CD4-positive, alpha-beta T cell treated with Interleukin-1 beta for 1 hour (primary cell): ENCODE measurements at places on chromosomes 16 and 17.
A peak's percentile ranks its signal among the peaks of the same experiment; 100 is the strongest.

GRCh38 chr16:27028591-27029110, 38.1 kb upstream of the C16orf82 start:
- no peak for DNase-seq

GRCh38 chr16:57539072-57539796, 2.9 kb upstream of the CCDC102A start:
- DNase-seq: no peak

GRCh38 chr17:82300707-82301270, 16.6 kb downstream of the CD7 start:
- peak; percentile 70 for DNase-seq

- DNase-seq: no peak
These were observed 43.4 kb downstream of the IRX6 start for GRCh38 chr16:55367301-55367811.

GRCh38 chr16:2879854-2880508, 3.0 kb upstream of the FLYWCH2 start:
- no peak for DNase-seq

DNA sequence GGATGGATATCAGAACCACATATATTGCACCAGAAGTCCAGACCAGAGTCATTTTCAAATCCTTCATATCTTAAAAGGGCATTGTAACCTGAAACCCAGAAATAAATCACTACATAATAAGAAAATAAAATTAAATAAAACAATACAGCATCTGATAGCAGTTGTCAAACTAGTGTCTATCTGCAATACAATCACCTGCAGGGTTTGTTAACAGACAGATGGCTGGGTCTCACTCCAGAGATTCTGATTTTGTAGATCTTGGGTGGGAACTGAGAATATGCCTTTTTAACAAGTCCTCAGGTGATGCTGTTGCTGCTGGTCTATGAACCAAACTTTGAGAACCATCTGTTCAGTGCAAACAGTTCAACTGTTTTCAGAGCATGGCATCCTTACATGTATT, 37.6 kb downstream of the NME2 start:
- DNase-seq: no peak

DNA sequence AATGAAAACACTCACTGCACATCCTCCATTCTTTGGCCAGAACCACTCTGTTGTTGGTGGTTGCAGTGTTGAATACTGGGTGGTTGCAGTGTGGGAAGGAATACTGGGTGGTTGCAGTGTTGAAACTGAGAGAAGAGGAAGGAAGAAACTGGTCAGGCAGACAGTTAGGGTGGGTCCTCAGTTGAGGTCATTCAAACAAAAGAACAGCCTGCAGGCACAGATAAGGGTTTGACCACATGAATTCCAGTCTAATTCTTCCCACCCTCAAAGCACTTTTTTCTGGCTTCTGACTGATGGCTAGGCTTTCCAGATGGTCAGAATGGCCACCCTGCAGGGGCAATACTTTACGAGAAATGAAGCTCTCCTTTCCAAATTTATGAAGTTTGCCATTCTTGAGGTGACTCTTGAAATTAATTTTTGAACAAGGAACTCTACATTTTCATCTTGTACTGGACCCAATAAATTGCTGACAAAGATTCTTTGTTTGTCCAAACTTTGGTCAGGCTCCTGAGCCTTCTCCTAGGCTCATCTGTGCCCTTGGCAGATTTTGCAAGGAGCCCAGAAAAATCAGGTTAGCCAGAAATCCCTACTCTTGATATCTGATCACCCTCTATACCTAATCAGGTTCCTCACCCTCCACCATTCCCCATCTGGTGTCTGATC, 596.6 kb upstream of the CDH5 start:
- DNase-seq: no peak

DNA sequence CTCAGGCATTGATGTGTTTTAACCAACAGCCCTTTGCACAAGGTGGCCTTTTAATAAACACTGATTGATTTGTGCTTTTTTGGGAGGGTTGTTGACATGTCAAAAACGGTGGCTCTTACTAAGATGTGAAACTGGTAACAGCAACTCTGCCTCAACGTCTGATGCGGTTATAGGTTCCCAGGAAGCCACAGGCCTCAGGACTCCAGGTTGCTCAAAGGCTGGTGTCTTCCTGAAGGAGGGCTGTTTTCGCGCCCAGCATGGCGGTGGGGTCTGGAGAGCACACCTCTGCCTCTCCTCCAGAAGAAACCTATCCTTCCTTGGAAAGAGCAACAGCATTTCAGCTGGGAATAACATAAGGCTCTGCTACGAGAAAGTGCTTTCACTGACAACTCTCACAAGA, 187.5 kb downstream of the IRF8 start:
- DNase-seq: no peak

GRCh38 chr16:89119661-89120141, 26.0 kb downstream of the ACSF3 start:
- DNase-seq: no peak

DNA sequence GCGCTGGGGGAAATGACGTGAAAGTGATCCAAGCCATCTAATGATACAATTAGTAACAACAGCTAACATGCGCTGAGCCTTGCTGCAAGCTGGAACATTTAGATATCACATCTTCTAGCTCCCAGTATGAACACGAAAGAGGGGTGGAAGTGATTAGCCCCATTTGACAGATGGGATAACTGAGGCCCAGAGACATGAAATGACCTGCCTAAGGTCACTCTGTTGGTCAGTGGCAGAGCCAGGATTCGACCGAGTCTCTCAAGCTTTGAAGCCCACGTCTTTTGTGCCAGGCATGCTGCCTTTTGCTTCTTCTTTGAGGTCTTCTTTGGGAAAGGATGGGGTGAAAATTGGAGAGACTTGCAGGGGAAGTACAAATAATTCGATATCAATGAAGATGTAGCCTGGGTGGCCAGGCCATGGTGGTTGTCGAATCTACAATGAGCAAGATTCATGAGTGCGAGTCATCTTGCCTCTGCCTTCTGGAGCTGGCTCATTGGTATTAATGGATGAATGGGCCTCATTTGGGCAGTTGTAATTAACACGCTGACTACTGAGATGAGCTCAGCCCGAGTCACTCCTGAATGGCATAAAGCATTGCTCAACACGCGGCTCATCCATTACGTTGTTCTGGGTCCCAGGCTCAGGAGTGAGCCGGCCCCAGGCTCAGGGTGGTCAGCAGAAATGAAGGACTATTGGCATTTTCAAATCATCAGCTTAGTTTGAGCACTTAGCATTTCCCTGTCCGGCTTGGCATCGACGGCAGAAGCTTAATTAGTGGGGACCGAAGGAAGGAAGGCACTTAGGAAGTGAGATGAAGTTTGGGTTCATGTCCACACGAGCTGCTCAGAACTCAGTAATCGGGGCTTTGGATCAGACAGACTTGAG, 28.0 kb upstream of the GPRC5B start:
- DNase-seq: no peak

- DNase-seq: no peak
These were observed 80.4 kb downstream of the C16orf78 start for GRCh38 chr16:49453983-49454382.

DNA sequence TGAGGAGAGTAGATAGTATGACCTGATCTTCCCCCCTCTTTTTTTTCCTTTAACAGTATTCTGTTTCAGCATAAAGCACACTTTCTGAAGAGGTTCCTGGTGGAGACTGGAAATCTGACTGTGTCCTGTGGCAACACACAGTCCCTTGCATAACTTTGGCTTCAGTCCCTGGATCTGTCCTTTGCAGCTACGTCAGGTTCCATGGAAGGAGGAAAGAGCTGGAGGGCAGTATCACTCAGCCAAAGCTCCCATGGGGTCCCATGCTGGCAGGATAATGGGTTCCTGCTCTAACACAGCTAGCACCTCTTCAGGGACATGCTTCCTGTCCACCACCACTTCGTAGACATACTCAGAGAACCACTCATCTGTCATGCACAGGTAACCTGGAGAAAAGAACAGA, 13.3 kb upstream of the SLC6A4 start:
- DNase-seq: no peak

DNA sequence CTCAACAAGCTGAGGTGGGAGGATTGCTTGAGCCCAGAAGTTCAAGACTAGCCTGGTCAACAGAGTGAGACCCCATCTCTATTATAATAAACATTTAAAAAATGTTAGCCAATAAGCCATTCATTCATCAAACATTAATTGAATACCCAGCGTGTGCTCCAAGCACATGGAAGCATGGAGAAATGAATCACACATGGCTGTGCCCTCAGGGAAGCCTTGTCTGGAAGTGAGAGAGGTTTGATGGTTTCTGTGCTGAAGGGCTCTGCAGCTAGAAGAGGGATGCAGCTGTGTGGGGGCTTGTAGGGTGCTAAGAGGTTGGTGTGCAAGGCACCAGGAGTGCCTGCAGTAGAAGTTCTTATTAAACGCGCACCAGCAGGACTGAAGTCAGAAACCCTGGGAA, 11.2 kb downstream of the CYB5D2 start:
- no peak for DNase-seq

- DNase-seq: no peak
These were observed 26.2 kb downstream of the CHD9 start for GRCh38 chr16:53081032-53081424.

GRCh38 chr17:77721846-77722160, 236.7 kb upstream of the TNRC6C start:
- DNase-seq: no peak

- DNase-seq: no peak
These were observed 17.0 kb downstream of the TAT start for GRCh38 chr16:71559855-71560254.

GRCh38 chr17:74201250-74201649, 2.2 kb upstream of the RPL38 start:
- no peak for DNase-seq

GRCh38 chr16:68617734-68618133, 27.4 kb upstream of the CDH3 start:
- no peak for DNase-seq

DNA sequence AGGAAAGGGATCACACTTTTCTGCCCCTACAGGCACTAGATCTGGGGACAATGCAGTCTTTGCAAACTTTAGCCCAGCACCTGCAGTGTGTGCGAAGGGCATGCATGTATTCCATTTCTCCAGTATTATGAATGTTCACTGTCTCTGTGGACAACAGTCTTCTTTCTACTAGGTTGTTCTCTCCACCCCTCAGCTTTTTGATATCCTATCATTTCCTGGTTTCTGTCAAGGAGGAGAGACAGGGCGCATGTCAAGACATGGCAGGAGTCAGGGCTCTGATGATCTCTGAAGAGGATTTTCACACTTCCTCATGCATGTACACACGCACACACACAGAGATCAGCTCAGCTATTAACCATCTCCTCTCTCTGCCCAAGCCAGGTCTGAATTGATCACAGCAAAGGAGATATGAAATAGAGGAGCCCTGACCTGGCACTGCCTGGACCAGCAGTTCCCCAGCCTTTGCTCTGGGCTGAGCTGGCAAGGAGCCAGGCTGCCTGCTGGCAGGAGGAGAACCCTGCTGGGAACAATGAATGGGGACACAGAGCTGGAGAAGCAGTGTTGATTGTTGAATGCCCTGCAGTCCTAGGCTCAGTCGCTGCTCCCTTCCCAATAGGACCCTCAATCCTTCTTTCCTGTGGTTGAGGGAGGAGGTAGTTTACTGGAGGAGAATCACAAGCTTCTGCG, 2.6 kb downstream of the GPR179 start:
- no peak for DNase-seq

GRCh38 chr16:16109453-16110110, 113.7 kb downstream of the ABCC6 start:
- no peak for DNase-seq

- no peak for DNase-seq
These were observed 124.6 kb downstream of the DYNLRB2 start for GRCh38 chr16:80665356-80665755.

DNA sequence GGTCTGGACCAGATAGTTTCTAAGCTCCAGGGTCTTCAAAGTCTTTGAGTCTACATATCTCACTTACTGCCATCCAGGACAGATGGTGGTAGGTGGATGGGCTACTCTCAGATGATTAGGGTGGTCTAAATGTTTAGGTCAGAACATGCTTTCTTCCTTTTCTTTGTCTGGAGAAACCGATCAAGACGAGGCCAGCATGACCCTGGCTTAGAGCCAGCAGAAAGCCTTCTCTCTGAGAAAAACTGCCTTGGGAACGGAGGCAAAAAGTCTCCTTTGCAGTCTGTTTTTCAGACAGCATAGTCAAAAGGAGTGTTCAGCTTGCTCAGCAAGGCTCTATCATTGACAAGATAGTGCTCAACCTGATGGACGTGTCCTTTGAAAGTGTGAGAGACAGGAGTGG, 48.8 kb downstream of the SPACA3 start:
- no peak for DNase-seq

DNA sequence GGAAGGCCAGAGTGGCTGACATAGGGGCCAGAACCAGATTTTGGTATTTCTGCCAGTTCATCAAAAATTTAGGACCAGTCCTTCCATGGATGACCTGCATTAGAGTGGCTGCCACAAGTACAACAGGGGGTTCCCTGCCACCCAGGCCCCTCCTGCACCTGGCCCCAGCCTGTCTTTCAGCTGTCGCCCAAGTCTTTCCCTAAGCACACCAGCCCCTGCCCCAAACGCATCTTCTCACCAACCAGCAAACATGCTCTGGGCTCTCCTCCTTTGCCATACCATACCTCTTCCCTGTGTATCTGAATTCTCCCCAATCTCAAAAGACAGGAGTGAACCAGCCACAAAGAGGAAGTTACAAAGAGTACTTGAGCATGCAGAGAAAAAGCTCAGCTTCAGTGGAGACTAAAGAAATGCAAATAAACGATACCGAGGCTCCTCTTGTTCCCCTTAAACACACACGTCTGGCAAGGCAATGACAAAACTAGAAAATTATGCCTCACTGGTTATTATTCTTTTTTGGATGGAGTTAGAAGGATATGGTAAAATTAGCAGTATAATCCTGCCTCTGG, 130.6 kb downstream of the DYNLRB2 start:
- DNase-seq: no peak

DNA sequence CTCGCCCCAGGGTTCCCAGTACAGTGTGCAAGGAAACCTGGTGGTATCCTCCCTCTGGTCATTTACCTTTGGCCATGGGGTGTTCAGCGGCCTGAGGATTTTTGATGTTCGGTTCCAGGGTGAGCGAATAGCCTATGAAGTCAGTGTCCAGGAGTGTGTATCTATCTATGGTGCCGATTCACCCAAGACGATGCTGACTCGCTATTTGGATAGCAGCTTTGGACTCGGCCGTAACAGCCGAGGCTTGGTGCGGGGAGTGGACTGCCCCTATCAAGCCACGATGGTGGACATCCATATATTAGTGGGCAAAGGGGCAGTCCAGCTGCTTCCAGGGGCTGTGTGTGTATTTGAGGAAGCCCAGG, 1.2 kb downstream of the AOC2 start:
- no peak for DNase-seq

DNA sequence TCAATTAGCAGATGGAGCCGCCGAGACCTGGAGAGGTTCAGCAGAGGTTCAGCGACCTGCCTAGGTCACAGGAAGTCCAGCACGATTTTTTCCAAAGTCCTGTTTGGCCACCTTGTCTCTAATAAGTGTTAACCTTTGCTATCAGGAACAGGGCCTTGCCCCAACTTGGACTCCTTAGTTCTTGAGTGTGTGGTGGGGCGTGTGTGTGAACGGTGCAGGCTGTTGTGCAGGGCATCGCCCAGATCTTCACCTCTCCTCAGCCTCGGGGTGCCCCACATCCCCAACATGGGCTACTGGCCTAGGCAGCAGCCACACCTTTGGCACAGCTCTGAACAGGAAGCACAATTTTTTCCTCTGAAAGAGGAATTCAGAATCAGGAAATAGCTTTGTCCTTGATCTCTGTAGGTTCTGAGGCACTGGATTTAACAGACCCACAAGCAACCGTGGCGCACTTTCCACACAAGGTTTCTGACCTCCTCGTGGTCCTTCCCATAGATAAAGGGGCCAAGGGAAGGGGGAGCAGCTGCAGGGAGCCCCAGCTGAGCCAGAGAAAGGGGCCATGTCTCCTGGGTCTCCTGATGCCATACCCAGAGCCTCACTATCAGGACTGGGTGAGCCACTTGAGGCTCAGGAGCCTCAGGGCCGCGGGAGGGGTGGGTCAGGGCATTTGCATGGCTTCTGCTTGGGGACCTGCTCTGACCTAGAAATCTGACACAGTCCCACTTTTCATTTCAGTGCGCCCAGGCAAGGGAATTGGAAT, 10.4 kb downstream of the MPRIP start:
- no peak for DNase-seq
